ENCODE measurements at places on chromosomes 1 and 21.

DNA sequence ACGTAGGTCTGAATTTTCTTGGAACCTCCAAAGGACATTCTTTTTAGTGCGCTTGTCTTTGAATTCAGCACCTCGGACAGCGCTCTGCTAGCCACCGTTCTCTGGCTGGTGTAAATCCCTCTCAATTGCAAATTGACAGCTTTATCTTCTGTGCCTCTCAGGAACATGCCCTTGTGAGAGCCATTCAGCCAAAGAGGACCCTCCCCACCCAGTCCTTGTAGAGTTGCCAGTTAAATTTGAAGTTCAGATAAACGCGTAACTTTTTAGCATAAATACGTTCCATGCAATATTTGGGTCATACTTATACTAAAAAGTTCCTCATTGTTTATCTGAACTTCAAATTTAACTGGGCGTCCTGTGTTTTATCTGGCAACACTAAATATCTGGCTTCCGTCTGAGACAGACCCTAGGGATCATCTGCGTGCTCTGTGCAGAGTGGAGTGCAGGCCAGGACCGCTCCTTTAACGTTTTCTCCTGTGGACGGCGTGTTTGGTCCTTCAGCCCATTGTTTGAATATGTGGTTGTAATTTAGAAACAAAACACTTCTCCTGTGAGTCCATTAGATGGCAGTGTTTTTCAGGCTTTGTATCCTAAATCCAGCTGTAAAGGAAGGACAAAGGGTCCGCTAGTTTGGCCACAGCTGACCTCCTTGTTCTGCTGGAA, 7.0 kb downstream of the KCNAB2 start:
- DNase-seq: no peak

DNA sequence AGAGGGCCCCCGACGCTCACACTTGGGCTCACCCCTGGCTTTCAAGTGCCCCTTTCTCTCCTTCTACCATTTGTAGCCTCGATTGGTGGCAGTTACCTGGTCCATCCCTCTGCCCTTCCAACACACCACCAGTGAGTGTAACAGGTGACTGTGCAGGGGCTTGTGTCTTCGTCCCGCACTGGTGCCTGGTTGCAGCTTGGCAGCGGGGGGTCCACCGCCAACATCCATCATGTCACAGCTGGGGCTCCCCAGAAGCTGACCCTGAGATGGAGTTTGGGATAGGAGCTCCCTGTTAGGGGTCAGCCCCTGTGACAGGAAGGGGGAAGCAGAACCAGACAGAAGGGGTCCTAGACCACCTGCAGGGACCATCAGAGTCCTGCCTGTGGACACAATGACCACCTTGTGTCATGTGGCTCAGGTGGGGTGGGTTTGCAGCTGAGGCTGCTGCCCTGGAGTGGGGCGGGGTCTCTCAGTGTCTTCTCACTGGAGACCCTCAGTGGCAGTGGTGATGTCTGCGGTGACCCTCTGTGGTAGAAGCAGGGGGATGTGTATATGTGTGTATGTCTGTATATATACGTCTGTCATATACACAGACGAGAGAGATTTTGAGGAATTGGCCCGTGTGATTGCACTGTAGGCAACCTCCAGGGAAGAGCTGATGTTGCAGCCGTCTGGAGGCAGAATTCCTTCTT, 3.6 kb upstream of the CALML6 start:
- no peak for DNase-seq

DNA sequence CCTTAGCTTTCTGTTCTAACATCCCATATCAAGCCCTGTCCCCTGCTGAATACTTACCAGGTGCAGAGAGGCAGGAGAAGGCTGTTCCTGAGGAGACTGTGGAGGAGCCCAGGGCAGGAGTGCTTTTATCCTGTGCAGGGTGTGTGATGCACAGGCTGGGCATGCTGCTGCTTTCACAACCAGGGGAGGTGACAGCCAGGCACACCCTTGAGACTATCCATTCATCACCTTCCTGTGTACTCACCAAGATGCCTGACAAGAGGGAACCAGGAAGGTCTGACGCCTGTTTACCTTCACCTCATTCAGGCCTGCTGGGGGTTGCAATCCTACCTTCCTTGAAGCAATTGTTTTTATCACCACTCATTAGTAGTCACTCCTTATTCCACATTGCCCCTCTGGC, at the start of gene LCE3E:
Gene LCE3E, minus strand, starts transcription at position 100 of the 400 bp plus-strand sequence. CDS start 572 bp downstream, outside the sequence.
- no peak for DNase-seq

DNA sequence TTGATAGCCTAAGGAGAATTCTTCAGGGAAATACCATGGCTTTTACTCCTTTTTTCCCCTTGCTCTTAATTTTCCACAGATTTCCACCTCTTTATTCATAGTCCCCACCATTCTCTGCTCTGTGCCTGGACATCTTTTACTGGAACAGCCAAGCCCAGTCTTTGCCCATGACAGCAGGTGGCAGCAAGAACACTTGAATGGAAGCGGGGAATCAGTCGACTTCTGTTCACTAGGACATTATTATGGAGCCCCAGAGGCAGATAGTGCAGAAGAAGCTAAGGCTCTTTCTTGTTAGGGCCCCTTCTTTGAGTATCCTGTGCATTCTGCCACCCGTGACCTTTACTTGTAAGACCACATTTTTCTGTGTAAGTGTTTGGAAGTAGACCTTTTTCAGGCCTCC, 6.3 kb downstream of the OR14I1 start:
- no peak for DNase-seq

GRCh38 chr1:180002437-180002836, 47.8 kb downstream of the CEP350 start:
- DNase-seq: no peak

GRCh38 chr1:82927753-82928152, 1071.2 kb downstream of the TTLL7 start:
- no peak for DNase-seq

DNA sequence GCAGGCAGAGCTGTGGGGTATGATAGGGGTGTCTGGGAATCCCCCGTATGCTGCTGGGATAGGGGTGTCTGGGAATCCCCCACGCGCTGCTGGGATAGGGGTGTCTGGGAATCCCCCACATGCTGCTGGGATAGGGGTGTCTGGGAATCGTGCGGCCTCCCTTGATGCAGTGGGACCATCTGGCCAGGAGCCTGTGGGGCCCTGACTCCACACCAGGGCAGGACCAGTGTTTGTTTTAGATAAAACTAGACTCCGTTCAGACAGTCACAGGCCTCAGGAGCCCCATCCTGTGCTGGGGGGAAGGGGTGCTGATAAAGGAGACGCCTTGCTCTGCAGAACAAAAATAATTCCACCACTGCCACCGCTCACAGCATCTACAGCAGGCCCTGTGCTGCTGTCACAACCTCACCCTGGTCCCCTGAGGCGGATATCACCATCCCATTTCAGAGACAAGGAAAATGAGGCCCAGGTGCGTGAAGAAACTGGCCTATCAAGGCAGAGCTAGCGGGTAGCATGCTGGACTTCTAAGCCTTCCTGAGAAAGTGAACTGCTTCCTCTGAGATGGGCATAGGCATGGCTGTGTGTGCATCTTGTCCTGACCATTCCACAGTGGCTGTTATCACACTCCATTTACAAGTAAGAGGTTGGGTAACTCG, 24.0 kb downstream of the ECE1 start:
- DNase-seq: no peak

DNA sequence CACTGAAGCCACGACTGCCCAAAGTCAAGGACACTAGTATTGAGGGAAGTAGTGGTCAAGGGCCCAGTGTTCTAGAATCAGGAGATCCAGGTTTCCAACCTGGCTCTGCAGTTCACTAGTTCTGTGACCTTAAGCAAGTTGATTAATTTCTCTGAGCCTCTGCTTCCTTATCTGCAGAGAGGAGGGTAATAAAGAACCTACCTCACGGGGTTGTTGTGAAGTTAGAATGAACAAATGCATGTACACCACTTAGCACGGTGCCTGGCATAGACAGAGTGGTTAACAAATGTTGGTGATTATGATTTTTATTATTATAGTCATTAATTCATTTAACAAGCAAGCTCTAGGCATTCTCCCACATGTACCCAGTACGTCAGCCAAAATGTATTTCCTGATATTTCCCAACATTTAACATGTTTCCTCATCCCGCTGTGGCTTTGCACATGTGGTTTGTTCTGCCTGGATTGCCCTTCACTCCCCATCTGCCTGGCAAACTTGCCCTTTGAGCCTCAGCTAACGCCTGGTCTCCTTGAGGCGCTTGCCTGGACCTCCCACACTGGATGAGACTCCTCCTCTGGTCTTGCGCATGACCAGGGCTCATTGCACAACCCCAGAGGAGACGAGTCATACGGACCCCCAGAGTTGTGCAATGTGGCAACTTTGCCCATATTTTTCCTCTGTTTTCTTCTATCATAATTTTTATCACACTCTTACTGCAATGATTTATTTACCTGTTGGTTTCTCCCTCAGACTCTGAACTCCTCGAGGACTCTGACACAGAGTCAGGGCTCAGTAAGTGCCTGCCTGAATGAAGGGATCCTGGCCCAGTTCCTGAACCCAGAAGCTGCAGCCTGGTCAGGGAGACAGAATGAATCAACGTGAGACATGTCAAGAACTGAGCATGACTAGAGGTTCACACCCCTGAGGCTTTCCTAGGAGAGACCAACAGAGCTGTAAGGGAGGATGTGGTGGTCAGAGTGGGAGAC, 20.7 kb upstream of the MFSD2A start:
- no peak for DNase-seq

DNA sequence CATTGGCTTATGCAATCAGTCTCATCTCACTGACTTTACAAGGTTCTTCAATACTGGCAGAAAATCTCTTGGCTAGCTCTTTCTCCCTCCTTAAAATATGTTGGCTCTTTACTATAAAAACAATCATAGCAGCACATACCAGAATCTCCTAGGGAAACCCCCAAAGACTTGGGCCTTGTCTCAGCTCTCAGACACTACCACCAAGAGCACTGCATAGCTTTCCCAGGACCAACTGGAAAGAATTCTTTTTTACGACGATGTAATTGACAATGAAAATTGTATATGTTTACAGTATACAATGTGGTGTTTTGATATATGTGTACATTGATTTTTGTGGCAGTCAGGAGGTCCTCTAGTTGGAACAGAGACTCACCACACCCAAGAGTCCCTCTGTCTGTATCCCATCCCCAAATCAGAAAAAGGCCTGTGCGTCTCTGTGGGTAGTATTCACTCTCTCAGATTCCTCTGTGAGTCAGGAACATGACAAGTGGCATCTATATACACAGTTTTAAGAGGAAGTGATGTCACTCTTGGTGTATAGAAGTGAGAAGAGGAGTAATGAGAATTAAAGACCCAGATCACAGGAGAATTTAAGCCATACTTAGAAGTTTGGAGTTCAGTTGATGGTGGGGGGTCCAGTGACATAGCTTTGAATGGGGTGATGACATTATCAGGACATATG, 21.1 kb downstream of the SMAP2 start:
- DNase-seq: no peak

DNA sequence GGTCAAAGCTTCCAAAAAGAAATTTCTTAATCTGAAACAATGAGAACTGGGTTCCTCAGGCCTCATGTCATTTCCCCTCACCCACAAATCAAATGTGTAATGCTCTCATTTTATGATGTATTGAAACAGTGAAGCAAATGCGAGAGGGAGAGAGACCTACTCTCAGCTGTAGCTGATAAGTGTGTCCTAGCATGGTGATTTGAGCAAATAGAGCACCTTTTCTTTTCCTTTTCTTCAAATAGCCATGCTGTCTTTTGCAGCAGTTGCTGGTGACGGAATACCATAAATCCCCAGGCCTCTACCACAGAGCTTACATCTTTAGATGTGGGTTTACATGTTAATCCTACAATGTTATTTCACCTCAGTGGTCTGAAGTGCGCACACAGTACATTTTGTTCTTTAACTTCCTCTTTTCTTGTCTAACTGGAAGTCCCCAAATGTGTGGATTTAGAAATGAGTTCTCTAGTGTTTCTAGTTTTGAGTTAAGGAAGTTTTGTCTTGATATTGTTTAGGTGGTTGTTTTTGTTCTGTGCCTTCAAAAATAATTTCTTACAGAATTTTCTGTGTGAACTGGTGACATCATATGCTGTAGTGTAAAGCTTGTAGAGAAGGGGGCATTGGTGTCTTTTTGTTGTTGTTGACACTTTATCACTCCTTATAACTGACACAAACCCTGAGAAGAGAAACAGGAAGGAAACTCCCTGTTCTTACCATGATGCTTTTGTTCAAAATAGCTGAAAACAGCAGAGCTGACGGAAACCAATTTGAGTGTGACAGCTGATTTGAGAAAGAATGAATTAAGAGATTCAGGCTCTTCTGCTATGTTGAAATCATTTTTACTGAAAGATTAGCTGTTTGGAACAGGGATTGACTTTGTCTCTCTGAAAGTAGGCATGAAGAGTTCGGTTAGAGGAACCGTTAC, 12.2 kb downstream of the SMAP2 start:
- no peak for DNase-seq

GRCh38 chr21:42535602-42536171, 22.0 kb downstream of the SLC37A1 start:
- no peak for DNase-seq

DNA sequence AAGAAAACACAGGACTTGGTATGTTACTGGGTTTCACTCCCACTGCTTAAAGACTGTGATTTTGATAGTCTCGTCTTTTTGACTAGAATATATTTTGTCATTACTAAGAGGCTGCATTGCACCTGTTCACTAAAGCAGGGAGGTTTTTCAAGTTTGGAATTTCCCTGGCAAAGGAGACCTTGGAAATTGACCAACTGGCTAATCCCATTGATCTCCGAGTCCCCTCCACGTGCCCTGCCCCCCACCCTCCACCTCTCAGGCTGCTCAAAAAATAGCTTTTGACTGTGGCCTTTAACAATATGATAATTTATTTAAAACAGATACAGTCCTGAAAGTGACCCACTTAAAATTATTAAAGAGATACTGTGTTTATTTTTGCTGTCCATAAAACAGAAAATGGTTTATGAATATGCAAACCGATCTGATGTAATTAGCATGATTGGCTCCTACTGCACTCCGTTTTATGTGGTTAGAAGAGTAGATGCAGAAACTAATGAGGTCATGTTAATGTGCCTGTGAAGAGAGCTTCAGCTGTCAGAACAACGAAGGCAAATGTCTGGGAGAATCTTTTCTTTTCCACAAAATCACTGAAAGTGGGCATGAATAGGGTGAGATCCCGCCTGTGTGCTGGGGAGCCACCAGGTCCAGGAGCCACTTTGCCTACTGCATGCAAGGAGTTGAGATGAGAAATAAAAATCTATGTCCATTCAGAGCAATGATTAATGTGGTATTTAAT, 361.5 kb downstream of the RRAGC start:
- no peak for DNase-seq

- DNase-seq: no peak
Measured at GRCh38 chr21:15354516-15354915, 289.7 kb upstream of the NRIP1 start.

GRCh38 chr1:54167422-54168139, 14.8 kb upstream of the CDCP2 start:
- no peak for DNase-seq
